ENCODE measurements at places on chromosomes 7 and 10.

GRCh38 chr7:2520761-2521290 is 1.3 kb downstream of the LFNG start:
- no peak for DNase-seq

DNA sequence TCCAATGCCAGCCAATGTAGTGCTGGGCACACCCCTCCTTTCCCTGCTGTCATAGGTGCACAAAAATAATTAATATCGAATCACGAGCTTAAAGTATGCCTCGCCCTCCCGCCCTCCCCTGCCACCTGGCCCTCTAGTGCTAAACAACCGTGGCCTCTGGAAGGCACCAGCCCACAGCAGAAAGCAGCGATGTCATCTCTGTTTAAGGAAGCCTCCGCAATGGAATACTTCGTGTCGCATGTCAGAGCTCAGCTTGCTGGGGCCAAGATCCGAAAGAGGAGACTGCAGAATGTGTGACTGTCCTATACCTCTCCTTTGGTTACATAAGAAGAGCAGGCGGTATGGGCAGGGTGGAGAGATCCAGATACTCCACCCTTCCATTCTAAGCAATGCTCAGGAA is 71.5 kb downstream of the RHOBTB1 start:
- DNase-seq, result no peak

- no peak for DNase-seq
Observed at GRCh38 chr10:113954409-113954808, 89.3 kb upstream of the ADRB1 start.

GRCh38 chr10:12533151-12533550 is 183.8 kb downstream of the CAMK1D start:
- DNase-seq, result no peak

GRCh38 chr10:92240289-92241157 is 50.4 kb downstream of the CPEB3 start:
- DNase-seq, result no peak

DNA sequence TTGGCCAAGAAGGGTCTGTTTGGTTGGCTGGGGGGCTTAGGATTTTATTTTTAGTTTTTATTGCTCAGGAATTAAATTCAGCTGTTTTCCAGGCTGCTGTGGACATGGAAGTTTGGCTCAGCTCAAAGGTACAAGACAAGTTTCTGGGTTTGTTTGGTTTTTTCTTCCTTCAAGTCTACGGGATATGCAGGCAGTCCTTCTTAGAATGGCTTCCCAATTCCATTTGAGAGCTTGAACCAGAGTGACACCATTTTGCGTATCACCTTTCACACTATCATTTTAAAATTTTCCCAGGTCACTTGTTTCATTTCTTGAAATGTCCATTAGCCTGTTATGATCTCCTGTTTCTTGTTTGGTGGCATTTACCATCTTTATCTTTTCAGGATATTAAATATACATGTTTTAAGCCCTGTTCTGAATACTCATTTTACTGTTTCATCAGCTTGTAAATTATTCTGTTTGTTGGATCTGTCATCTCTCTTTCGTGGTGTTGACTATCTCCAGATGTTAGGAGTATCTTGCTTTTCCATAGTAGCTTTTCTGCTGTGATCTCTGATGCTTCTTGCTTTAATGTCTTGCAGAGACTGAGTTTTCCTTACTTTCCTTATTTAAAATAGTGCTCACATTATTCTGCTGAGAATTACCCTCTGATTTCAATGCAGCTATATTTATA is 9.4 kb upstream of the TMEM168 start:
- DNase-seq, result no peak

DNA sequence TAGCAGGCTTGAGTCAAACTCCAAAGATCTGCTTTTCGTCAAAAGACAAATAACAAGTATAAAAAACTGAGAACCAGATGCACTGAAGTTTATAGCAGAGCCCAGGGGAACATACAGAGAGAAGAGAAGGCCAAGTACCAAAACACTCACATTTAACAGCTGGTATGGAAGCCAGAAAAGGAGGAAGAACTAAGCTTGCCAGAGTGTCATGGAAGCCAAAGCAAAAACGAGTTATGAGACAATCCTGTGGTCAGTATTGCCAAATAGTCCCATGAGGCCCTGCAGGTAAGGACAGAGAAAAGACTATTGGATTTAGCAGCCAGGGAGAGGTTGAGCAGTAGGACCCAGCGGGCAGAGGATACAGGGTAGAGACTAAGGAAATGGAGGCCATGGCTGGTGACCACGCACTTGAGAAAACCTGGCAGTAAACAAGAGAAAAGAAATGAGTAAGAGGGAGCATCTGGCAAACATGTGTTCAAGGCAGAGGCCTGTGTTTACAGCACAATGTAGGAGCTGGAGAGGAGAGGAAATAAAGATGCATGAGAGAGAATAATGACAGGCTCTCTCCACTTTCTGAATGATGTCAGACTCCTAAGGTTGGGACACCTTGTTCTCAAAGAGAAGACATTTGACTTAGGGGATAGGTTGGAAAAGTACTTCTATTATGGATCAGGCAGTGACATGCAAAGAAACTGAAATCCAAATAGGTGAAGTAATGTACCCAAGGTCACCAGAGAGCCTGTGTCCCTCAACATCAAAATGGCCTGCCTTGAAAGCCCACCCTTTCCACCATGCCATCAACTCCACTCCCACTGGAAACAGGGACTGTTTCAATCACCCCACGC is 9.1 kb downstream of the CREB3L2 start:
- DNase-seq, result no peak

DNA sequence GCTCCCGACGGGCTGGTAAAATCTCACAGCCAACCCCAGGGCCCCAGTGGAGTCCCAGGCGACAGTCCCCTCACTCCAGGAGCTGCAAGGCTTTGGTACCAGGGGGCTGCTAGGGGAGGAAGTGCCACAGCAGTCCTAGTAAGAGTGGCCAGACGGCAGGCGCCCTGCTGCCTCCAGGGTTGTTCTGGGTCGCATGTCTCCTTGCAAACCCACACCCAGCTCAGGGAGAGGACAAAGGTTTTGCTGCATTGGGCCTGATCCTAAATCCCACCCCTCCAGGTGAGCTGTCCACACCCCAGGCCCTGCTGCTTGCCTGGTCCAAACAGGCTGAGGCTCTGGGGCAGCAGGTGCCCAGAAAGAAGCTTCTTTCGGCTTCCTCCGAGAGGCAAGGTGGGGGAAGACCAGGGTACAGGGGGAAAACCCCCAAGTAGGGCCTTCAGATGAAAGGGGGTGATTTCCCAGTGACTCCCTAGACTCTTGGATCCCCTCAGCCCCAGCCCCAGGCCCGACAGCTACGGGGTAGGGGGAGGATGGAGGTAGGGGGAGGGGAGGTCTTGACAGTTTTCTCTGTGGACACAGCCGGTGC is 4.2 kb upstream of the KCP start:
- no peak for DNase-seq

DNA sequence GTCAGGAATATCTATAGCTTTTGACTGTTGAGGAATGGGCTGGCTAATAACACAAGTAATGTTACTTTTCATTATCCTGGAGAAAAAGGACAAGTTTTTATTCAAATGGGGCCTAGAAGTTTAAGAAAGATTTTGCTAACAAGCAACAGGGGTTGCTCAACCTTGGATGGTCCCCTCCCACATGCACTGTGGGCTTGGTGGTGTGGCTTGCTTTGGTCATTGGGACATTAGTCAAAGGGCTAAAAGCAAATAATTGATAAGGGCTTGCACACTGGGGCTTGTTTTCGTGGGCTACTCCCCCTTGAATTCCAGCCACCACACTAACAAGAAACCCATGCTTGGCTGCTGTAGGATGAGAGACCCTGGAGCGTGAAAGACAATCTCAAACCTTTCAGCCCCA is 127.6 kb downstream of the JCAD start:
- no peak for DNase-seq

GRCh38 chr10:80436446-80437098 is 17.5 kb upstream of the TSPAN14 start:
- no peak for DNase-seq

DNA sequence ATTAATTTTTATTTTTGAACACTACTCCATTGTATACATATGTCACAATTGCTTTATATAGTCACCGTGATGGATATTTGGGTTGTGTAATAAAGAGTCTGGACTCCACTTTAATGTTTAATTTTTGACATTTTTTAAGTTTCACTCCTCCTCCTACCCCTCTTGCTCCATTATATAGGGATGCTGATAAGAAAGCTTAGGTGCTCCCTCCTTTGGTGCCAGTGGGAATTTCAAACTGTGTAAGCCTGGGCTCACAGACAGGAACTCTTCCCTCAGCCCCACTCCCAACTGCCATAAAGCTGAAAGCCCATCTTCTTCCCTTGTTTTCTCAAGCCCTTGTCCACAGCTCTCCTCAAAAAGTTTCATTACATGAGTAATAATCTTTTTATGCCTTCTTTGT is 47.6 kb downstream of the TWIST1 start:
- no peak for DNase-seq

DNA sequence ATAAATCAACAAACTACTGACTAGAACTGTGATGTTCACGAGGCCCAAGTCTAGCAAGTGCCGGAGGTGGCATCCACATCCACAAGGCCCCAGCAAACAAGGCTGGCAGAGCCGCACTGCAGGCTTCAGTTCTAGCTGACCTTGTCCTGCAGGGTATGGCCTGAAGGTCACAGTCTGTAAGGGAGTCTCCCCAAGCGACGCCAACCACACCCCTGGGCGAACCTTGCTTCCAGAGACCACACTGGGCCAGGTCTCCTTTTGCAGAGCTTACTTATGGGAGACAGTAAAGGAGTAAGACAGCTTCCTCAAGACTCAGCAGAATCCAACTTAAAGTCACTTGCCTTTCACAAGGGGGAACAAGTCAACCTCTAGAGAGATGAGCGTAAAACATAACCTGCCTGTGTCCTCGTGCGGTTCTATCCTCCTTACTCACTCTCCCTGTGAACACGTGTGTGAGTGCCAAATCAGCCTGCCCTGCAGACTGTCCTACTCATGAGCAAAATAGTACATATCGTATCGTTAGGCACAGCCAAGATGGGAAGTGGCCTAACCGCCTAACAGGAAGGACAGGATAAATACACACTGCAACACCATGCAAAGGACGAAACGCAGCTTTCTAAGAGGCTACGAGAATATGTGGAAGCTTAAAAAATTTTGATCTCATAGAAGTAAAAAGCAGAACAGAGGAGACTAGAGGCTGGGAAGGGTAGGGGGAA is 22.7 kb downstream of the FAM53B start:
- no peak for DNase-seq

GRCh38 chr7:37332243-37333016 is 116.2 kb downstream of the ELMO1 start:
- no peak for DNase-seq

DNA sequence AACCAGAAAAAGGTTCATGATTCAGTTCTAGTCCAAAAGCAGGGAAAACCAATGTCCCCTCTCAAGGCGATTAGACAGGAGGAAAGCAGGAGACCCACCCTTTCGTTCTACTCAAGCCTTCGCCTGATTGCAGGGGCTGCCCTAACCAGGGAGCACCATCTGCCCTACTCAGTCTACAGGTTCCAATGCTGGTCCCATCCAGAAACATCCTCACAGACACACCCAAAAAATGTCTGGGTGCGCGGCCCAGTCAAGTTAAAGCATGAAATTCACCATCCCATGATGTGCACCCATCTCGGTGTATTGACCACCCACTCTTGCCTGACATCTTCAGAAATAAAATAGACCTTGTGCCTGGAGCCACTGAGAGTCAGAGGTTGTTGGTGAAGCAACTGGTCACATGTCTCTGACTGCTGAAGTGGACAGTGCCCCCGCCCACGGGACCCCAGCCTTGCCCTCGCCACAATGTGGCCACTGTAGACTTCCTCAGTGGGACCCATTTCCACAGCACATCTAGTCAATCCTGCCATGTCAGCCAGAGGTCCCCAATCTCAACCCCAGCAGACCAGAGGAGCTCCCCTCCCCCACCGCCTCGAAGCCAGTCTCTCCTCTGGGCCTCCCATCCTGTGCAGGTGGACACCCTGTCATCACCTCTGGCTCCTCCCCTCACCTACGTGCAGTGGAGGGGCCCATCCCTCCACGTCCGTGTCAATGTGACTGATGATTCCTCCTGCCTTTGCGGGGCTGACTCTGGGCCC is 116.3 kb upstream of the PPP2R2D start:
- DNase-seq, result no peak

DNA sequence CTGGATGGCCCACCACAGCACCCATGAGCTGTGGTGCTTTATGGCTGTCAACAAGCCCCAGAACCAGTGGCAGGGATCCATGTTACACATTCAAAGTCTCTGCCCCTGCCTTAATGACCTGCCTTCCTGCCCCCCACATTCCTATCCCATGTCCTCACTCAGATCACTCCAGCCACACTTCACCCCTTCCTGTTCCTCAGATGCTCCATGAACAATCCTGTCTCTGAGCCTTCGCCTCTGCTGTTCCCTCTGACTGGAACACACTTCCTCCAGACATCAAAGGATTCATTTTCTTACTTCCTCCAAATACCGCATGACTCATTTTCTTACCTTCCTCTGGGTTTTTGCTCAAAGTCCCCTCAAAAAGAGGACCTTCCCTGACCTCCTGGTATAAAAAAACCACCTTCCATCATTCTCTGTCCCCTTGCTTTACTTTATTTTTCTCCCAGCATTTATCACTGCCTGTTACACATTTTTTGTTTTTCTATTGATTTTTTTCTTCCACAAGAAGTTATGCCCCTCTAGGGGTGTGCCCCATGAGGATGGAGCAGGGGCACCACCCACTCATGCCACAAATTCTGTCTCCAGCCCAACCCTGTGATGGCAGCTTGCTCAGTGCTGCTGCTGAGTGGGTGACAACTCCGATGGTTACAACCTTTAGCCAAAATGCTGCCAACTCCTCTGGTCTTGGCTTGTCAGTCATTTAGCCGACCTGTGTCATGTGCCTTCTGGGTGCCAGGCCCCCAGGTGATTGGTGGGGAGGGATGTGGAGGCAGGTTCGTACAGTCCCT is 18.2 kb downstream of the COL13A1 start:
- DNase-seq, result no peak

- DNase-seq, result no peak
Observed at GRCh38 chr10:130746311-130746710, 565.2 kb downstream of the TCERG1L start.

- no peak for DNase-seq
Observed at GRCh38 chr7:28811008-28811407, 147.1 kb downstream of the TRIL start.

DNA sequence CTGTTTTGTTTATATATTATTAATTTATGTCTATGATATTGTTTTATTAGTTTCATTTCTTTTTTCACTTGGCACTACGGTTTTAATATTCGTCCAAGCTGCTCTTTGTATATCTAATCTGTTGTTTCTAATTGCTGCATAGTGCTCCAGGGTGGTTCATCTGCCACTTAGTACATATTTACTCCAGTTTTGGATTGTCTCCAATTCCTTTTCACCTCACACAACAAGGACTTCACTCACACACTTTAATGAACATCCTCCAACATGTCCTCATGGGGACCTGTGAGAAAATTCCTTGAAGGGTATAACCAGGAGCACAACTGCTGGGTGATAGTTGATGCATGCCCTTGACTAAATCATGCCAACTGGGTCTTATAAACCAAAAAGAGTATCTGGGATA is 14.1 kb upstream of the NOC3L start:
- DNase-seq, result no peak

DNA sequence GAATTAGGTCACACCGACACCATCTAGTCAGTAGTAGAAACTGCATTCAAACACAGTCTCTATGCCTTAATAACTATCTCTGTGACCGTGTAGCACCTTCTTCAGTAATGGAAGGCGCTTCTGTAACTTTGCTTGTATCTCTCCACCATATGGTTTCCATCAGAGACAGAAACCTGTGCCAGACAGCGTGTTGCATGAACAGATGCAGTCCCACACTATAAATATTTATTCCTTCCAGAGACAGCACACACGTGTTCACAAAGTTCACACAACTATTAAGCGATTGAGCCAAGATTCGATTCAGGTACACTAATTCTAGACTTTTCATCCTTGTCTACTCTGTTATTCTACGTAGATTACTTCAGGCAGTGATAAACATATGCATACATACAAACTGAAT is 873.9 kb upstream of the MBL2 start:
- DNase-seq, result no peak
